Activated T-helper 2 cell treated with anti-CD3 and anti-CD28 coated beads, Interferon-gamma antibody, Interleukin-2, Interleukin-4, amounts not matched to agents 10 μg/mL and 5 μg/mL and 100 μg/mL, durations not matched to agents 14 hours and 24 hours and 36 hours (primary cell): ENCODE measurements at places on chromosomes 11 and 22.

GRCh38 chr11:134236834-134237556 is 12.5 kb downstream of the VPS26B start:
- no peak for DNase-seq

DNA sequence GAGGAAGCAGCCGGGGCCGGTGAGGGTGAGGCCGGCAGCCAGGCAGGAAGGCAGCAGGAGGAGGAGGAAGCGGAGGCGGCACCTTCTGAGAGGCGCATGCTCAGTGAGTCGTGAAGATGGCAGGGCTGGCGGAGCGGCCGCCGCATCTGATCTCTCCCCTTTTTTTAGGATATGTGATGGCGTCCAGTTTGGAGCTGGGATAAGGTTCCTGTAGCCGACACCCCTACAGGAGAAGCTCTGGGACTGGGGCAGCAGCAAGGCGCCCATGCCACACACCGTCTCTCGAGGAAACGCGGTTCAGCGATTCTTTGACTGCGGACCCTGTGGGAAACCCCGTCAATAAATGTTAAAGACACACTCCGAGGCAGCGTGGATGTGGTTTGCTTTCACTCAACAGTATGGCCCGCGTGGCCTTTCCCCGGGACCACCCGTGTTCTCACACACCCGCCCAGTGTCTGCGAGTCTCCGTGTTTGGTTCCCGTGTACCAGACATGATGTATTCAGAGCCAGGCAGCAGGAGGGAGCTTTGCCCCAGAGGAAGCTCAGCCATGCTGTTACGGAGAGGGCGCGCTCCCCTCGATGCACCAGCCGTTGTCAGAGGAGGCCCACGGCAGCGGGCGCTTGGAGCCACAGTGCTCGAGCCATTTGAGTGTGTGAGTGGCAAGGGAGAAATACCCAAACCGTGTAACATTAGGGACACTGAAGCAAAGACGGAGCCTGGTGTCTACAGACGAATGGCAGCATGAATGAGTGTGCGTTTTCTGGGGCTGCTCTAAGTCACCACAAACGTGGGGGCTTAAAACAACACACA is 27.7 kb upstream of the PARVB start:
- peak; percentile 60 for DNase-seq

- DNase-seq: no peak
These were observed 7.5 kb downstream of the DERL3 start for GRCh38 chr22:23831261-23831660.

- DNase-seq: no peak
These were observed 2.3 kb downstream of the SIK2 start for GRCh38 chr11:111604392-111605009.

GRCh38 chr11:115501502-115501892 is 2.7 kb downstream of the CADM1 start:
- no peak for DNase-seq

- DNase-seq: no peak
These were observed 2.5 kb downstream of the KCNJ4 start for GRCh38 chr22:38452373-38453065.

GRCh38 chr22:37080838-37081237 is 28.7 kb downstream of the TMPRSS6 start:
- no peak for DNase-seq

DNA sequence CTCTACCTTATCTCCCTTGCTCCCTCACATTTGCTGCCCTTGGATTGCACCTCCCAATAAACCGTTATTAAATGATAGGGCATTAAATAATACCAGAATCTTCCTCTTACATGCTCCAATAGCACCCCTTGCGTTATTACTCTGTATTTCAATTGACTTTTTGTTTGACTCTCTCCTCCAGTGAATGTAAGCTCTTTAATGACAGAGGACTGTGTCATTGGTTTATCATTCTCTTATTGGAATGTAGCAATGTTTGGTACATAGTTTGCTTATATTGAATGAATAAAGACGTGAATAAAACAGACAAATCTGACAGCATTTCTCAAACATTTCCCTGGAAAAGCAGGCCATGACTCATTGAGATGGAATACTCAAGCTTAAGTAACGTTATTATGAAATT is 8.7 kb upstream of the MPEG1 start:
- DNase-seq: no peak

DNA sequence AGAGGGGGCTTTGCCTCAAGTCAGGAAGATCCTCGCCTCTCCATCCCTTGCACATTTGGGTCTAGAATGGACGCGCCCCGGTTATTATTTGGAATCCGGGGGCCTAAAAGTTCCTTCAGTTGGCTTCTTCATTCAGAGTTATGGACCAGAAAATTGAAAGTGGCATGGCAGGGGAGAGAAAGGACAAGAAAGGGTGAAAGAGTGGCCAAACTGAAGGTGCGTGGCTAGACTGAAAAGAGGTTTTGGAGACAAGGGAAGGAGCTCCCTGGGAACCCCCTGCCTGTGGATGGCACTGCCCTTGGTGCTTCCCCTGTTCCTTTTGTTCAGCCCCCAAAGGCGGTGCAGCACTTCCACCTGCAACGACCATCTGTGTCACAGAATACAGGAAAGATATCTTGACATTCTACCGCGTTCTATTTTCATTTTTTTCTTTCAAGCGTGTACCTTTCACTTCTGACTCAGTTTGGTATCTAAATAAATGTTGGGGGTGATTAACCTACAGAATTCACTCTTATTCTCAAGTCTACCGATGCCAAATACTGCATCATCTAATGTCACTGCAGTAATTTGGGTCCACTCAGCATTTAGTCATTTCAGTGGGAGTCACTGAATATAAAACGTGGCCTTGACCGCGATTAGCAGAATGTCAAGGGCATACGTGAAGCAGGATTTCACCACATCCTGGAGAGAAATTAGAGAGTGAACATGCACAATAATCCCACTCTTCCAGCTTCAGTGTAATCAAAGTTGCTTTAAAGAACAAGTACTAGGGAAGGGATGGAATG is 88.1 kb upstream of the ARHGAP32 start:
- DNase-seq: no peak

DNA sequence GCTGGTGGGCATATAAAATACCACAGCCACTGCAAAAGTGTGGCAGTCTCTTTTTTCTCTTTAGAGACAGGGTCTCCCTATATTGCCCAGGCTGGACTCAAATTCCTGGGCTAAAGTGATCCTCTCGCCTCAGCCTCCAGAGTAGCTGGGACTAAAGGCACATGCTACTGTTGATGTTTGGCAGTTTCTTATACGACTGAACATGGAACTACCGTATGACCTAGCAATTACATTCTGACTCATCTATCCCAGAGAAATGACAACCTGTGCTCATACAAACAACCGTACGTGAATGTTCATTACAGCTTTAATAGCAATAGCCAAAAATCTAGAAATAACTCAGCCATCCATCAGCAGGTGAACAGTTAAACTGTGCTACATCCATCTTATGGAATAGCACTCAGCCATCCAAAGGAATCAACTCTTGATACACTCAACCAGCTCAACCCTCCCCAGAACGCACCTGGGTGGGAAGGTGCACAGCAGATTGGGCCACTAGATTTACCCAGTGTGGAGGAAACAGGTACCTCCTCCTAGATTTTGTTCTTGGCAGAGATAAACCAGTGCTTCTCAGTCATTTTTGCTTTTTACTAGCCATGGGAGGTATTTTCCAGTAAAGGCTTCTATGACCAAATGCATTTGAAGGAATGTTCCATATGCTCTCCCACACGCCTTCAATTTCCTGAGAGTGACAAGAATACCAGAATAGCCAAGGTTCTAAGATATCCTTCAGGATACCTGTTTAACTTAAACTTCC is 130.5 kb downstream of the MED15 start:
- no peak for DNase-seq

DNA sequence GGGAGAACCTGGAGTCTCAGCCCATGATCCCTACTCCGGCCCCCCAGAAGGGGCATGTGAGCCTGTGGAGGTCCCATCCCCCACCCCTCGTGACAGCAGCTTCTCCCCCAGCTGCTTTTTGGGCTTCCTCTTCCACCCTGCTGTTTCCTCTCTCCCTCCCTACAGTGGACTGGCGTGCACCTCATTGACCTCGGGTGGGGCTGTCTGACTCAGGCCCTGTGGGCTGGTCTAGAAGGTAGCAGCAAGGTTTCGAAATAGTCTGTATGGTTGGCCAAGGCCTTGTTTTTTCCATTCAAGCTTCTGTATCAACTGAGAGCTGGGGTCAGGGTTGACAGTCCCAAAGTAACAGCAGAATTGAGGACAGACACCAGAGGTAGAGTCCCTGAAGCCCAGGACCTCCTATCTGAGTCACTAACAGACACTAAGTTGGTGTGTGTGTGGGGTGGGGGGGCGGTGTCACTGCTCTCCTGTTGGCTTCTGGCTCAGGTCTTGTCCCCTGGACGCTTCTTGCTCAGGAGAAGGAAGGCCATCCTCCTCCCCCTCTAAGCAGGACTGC is 7.7 kb downstream of the SLC37A2 start:
- no peak for DNase-seq

DNA sequence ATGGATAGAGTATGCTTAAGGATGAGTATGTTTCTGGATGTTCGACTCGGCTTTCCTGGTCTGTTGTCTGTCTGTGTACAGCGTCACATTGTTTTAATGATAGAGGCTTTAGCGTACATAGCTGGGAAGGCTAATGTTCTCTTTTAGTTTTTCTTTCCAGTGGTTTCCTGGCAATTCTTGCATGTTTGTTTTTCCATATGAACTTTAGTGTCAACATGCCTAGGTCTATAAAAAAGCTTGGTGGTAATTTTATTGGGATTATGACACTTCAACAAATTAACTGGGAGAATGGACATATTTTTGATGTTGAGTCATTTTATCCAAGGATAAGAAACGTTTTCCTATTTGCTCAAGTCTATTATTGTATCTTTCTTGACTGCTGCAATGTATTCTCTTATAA is 17.6 kb downstream of the F2 start:
- no peak for DNase-seq

DNA sequence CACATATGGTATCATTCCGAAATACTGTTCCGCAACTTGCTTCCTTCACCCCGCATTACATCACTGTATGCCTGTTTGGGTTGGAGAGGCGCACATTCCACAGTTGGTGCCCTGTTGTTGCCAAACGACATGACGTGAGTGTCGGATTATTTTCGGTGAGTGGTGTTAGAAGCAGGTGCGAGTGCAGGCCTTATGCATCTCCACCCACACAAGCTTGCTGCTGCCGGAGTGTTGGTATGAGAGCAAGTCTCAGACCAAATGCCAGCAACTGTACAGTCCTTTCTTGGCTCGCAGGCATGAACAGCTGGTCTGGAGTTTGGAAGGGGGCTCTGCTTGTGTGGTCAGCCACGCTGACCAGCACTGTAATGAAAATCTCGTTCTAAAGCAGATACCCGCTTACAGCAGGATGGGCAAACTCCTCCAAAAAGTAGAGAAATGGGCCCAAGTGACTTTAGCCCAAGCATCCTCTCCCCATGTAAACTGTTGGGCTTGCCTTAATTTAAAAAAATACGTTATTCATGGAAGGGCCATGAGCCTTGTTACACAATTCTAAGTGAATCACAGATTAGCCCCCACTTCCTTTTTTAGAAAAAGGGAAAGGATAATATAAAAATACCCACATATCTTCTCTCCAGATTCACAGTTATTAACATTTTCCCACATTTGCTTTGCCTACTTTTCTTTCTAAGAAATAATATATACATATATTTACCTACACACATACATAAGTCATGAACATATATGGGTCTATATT is 48.7 kb upstream of the OR9Q1 start:
- no peak for DNase-seq

GRCh38 chr11:66859686-66860448 is 3.0 kb downstream of the LRFN4 start:
- DNase-seq: no peak

DNA sequence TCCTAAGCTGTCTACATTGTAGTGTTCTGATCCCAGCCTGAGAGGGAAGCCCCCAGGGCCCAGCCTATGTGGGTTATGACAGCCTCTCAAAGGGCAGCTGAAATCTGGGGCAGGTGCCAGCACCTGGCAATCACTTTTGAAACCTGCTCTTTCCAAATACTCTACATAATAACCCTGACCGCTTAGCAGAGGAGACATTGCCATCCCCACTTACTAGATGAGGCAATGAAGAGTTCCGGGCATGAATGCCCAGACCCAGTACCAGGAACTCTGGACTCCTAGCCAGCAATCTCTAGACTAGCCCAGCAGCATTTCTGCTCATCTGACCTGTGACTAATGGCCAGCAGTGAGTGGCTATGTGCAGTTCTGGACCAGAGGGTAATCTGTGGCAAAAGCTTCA is 412.4 kb upstream of the CADM1 start:
- DNase-seq: no peak

- no peak for DNase-seq
These were observed 147.8 kb upstream of the ARHGAP20 start for GRCh38 chr11:110859998-110860397.

DNA sequence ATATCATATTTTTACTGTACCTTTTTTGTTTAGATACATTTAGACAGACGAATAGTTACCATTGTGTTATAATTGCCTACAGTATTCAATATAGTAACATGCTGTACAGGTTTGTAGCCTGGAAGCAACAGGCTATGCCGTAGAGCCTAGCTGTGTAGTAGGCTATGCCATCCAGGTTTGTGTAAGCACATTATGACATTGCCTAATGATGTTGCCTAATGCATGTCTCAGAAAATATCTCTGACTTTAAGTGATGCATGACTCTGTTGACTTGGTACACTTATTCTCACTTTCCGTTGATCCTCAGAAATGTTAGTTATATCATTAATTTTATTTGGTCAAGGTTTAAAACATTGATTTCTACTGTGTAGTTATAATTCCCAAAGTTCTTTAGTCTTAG is 39.9 kb downstream of the OR2AT4 start:
- DNase-seq: no peak

DNA sequence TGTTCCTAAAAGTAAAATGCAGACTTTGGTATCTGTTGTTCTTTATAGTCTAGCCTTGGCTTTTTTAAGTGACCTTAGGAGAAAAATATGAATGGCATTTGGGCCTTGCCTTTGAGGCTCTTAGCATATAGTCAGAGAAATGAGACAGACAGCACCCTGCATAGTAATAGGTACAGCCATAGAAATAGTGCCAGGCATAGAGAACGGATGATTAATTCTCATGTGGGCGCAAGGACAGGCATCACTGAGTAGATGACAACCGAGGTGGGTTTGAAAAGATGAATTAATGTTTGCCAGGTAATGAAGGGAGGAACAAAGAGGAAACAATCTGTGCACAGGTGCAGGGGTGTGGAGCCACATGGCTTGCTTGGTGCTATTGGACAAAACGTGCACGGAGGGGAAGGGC is 90.5 kb downstream of the BMAL1 start:
- DNase-seq: no peak

GRCh38 chr22:30444632-30445437 is 19.3 kb downstream of the MTFP1 start:
- peak; percentile 47 for DNase-seq

GRCh38 chr11:8038393-8038792 is 42.6 kb upstream of the TUB start:
- DNase-seq: no peak

DNA sequence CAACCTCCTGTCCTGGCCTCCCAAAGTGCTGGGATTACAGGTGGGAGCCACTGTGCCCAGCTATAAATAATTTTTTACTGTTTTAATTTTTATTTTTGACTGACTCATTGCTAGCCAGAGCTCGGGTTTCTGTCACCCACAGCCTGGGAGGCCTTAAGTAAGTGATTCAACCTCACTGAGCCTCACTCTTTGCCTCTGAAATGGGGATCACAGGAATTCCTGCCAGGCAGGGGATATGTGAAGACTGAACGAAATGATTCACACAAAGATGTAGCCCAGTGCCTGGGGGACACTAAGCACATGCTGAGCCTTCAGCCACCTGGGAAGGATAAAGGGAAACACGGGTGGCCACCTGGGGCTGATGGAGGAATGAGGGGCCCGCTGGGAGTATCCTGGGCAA is 3.8 kb upstream of the LRRC74B start:
- no peak for DNase-seq
